ENCODE measurements at places on chromosomes 13 and 19. TPM values are rescaled to one million over a fixed set of nuclear protein-coding genes. Genes with fewer than 3 reads are reported as not detected.

DNA sequence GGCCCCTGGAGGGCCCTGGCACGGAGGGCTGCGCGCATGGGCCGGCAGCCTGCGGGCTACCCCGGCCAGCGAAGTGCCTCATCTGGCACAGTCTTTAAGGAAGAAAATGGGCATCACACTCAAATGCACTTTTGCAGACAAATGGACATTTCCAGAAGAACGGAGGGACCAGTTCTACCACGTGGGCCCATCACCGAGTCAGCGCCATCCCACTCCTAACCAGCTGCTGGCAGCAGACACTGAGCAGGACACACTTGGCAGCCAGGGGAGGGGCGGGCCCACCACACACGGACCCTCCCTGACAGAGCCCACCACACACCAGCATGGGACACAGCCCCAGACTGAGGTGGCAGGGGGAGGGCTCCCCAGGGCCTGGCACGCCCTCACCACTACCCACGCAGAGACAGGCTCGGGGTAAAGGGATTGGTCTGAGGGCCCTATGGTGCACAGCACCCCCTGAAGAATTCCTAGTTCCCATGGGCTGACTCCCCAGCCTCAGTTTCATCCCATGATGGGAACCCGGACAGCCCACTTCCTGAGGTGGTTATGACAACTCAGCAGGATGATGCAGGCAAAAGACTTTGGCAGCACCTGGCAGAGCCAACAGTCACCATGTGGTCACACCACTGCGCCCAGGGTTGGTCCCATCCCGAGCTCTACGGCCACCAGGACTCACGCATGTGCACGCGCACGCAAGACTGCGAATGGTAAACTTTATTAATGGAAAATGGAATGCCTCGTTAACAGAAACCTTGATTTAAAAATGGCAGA, 18.7 kb upstream of the TINCR start:
- no peaks in the 10 kb centered on the region for H3K27me3 ChIP-seq
- H3K4me1 ChIP-seq: no peaks in the 10 kb centered on the region
- peaks cover 5% of the 10 kb centered on the region for H3K36me3 ChIP-seq
- H3K4me3 ChIP-seq: no peak overlapping the region

DNA sequence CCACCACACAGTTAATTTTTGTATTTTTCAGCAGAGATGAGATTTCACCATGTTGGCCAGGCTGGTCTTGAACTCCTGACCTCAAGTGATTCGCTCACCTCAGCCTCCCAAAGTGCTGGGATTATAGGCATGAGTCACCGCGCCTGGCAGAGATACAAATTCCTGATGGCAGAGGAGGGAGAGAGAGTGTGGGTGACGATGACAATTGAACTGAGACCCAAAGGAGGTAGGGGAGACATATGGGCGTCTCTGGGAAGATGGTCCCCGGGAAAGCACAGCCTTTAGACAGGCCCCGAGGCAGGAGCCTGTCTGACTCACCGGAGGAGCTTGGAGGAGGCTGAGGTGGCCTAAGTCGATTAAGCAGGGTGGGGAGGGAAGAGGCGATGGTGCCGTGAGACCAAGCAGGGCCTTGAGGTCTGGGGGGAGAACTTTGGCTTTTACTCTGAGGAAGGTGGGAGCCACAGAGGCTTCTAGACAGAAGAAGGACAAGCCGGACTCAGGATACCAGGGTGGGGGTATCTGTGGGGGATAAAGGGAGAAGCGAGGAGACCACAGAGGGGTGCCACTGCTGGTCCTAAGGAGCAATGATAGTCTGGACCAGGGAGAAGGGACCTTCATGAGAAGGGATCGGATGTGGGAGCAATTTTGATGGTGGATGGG, 38.2 kb downstream of the ARRDC2 start:
- H3K36me3 ChIP-seq: no peaks in the 10 kb centered on the region
- peaks cover 4% of the 10 kb centered on the region for H3K4me1 ChIP-seq
- H3K27me3 ChIP-seq: no peaks in the 10 kb centered on the region
- H3K27ac ChIP-seq: no peak overlapping the region
- DNase-seq: no peak

DNA sequence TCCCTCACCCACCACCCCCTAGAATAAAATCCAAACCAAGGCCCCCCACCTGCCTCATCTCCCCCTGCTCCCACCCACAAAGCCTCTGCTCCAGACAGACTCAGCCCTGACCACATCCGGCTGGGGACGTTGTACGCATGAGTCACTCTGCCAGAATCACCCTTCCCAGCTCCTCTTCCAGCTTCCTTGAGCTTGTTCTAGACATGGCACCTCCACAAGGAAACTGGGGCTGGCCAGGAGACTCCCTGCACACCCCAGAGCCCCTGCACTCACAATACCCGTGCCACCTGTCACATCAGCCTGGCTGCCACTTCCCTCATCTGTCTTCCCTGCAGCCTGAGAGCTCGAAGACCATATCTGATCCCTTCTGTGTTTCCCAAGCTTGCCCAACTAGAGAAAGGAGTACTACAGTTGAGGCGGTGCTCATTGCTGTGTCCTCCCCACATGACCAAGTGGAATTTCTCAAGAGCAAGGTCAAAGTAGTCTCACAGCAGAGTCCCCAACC, 9.7 kb downstream of the DEDD2 start:
- DNase-seq: no peak
- H3K4me1 ChIP-seq: no peaks in the 10 kb centered on the region
- peaks cover 11% of the 10 kb centered on the region for H3K36me3 ChIP-seq

DNA sequence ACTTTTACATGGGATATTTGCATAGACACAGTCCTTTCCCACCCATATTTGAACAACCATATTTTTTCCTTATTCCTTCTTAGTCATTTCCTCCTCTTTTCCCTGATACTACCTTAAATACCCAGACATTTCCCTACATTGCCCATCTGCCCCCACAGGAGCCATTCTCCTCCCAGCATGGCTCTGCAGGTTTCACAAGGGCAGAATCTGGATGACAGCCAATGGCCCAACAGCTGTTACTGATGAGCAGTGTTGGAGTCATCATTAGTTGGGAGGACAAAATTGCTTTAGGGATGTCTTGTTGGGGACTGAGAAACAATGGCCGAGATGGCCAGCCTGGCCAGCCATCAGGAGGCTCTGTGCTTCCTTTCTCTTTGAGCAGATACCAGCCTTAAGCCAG, 209.5 kb downstream of the KLF5 start:
- no peaks in the 10 kb centered on the region for H3K36me3 ChIP-seq
- no peaks in the 10 kb centered on the region for H3K27me3 ChIP-seq
- H3K27ac ChIP-seq: no peak overlapping the region
- H3K4me1 ChIP-seq: no peaks in the 10 kb centered on the region

DNA sequence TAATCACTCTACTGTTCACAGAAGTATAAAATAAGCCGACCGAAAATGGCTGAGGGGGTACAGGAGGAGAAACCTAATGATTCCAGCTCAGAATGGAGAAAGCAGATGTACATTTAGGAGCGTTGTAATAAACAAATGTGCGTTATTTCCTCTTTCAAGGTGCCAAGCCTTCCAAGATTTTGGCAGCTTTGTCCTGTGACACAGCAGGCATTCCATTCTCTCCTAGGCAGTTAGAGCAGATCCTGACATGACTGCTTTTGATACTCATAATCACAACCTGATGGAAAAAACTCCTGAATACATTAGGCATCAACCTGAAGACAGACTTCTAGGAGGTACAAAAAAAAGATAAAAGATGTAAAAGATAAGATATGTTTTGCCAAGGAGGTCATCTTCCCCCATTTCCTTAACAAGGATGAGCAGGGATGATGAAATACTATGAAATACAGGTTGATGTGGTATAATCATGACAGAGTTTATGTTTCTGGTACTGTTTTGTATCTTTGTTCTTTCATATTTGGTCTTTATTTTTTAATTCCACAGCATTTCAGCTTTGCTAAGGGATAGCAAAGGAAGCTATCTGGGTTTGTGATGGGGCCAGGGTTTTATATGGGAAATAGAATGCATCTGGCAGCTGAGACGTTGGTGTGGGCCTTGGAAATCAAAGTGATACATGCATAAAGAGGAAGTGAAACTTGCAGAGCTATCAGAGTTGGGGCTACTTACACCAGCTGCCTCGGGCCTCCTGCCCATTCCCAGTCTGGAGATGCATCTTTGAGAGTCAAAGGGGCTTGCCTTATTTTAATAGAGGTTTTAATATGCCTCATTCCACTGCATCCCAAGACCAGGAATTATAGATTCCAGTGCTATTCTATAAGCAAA, 222.5 kb downstream of the OXGR1 start:
- no peak overlapping the region for H3K27ac ChIP-seq
- DNase-seq: peak; percentile 17
- no peak overlapping the region for H3K4me3 ChIP-seq
- H3K27me3 ChIP-seq: no peaks in the 10 kb centered on the region
- no peaks in the 10 kb centered on the region for H3K4me1 ChIP-seq

- H3K27ac ChIP-seq: peak within 1 kb of the TSS; percentile 87
- peak within 1 kb of the TSS; percentile 71 for H3K4me3 ChIP-seq
- DNase-seq: peak; percentile 96
- H3K4me1 ChIP-seq: no peaks in the 10 kb centered on the region
- H3K36me3 ChIP-seq: peaks cover under 1% of the 10 kb centered on the region
Measured at GRCh38 chr19:4867534-4868285, at the start of gene PLIN3. PLIN3 (minus strand) TSS chr19:4867667; CDS start chr19:4861394, 6,273 bp downstream.

SLC7A10 gene
- 0.71 TPM for total RNA-seq

ZNF442 gene
- total RNA-seq: 7.2 TPM

Data from lung (tissue), 17 donors.